ENCODE measurements at places on chromosomes 2 and 18.

DNA sequence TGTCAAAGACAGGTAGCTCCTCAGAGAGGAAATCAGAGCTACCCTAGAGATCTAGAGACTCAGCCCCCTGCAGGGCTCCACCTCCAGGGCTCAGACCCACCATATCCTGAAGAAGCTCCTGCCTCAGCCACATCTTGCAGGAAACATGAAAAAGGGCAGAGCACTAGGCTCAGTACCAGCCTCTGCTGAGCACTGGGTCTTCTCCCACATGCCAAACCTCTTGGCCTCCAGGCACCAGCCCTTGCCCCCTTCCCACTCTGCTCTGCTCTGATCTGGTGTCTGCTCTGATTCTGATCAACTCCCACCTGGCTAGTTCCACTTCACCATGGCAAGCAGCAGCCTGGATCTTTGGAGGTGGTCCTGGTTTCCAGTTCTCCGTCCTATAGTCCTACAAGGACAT lies 114.3 kb upstream of the SLC66A3 start:
- no peak for DNase-seq

DNA sequence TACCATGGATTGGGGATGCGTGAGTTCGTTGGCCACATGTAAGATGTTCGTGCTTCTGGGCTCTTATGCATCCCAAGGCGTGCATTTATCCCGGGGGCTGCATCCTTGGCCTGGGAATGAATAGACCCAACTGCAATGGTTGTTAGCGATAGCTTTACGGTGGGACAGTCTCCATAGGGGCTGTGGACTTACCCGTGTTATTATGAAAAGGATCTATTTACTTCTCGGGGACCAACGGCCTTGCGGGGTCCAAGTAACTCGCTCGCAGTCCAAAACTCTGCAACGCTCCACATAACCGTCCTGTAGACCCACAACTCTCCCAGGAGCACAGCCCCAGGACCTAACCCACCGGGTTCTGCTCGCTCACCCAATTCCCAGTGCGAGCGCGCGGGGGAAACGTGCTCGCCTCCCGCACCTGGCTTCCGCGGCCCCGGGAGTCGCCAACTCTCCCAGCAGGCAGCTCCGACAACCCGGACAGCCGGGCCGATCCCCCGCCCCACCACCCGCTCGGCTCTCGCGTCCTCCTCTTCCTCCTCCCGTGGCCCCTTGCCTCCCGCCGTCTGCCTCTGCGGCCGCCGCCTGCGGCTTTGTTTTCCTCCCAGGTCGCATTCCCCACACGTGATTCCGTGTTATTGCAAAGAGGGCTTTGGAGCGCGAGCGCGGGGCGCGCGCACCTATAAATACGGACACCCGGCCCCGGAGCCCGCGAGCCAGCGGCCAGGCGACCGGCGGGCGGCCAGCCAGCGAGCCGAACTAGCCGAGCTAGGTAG lies at the start of gene CABLES1:
TSS of gene CABLES1 (plus strand) at position 706 of the 770 bp plus-strand sequence. CDS start 278 bp downstream, outside the sequence.
- peak; percentile 66 for DNase-seq

DNA sequence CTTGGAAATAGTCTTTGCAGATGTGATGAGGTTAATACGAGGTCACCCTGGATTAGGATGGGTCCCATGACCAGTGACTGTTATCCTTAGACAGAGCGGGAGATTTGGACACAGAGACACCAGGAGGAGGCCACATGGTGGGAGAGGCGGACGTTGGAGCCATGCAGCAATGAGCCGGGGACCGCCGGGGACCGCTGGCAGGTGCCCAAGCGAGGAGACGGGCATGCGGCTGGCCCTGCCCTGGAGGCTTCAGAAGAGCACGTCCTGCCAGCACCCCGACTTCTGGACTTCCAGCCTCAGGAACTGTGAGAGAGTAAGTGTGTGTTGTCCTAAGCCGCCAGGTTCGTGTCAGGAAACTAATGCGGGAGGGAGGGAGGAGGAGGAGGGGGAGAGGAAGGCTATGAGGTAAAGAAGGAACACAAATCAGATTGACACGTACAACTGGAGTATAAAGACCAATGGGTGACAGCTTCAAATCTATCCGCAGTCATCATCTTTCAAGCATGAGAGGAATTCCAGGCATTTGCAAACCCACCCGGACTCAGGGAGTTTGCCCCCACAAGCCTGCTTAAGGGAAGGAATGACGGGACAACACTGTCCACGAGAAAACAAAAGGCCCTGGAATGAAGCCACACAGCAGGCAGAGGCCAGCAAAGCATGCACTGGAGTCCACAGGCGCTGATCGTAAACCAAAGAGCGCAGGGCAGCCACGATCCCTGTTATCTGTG lies 11.6 kb upstream of the BOK start:
- peak; percentile 98 for DNase-seq

DNA sequence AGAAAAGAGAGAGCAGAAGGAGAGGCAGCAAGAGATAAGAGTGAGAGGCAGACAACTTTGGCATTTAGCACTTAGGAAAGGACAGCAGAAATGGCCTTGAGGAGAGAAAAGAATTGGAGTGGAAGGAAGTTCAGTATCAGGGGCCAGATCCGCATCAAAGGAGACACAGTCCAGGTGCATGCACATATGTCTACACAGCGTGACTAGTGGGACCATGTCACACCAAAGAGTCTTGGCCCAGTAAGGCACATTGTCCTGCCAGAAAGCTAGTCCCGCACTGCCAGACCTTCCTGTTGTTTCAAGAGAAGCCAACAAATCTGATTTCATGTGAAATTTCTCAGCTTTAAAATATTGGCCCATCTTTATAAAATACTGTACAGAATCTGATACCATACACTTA lies 8.5 kb upstream of the STK39 start:
- DNase-seq = no peak

- peak; percentile 86 for DNase-seq
These were observed 5.1 kb downstream of the HNMT start for GRCh38 chr2:137969418-137969765.

DNA sequence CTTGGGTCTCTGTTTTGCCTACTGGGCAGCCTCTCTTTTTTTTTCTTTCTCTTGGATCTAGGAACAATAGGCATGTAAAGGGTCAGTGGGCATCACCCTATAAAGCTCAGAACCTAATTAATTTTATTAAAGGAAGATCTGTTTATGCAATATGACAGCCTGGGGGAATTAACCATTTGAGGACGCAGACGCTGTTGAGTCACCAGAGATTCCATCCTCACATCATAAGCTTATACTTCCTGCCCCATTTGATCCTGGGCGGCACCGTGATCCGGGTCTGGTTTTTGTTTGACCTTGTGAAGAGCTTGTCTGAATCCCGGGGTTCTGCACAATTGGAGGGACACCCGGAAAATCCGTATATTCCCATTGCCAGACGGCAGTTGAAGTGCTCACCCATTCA lies 16.8 kb upstream of the BCL11A start:
- DNase-seq = peak; percentile 32

- DNase-seq = peak; percentile 5
These were observed 21.8 kb upstream of the CD226 start for GRCh38 chr18:69969491-69969890.

DNA sequence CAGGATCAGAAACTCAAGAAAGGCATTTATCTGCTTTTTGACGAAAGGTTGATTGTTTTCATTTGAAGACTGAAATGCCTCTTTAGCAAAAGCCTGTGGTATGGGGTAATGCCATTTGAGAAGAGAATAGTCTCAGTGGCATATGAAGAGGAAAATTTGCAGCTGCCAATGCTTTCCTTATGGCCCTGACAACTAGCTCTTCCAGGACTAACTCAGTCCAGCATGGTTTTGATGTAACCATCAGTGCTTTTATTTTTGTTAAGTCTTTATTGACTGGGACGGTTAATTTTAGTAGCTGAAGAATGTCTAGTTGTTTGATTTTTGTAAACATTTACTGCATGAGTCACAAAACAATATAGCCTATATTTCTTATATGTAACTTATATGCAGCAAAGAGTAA lies 158.4 kb downstream of the LNPK start:
- no peak for DNase-seq

GRCh38 chr2:127064642-127065250 lies 42.2 kb downstream of the BIN1 start:
- peak; percentile 98 for DNase-seq

DNA sequence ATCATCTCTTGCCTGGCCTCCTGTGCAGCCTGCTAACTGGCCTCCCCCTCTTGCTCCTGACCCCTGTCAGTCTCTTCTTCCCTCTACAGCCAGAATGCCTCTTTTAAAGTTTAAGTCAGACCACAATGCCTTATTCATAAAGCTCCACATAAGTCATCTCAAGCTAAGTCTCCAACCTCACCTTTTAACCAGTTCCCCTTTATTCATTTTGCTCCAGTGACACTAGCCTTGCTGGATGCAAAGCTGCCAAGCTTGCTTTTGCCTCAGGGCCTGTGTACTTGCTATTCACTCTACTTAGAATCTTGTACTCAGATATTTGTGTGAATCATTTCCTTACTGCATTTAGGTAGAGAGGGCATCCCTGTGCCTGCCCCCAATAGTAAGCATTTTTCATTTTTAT lies 180.9 kb downstream of the PDE1A start:
- DNase-seq = no peak

DNA sequence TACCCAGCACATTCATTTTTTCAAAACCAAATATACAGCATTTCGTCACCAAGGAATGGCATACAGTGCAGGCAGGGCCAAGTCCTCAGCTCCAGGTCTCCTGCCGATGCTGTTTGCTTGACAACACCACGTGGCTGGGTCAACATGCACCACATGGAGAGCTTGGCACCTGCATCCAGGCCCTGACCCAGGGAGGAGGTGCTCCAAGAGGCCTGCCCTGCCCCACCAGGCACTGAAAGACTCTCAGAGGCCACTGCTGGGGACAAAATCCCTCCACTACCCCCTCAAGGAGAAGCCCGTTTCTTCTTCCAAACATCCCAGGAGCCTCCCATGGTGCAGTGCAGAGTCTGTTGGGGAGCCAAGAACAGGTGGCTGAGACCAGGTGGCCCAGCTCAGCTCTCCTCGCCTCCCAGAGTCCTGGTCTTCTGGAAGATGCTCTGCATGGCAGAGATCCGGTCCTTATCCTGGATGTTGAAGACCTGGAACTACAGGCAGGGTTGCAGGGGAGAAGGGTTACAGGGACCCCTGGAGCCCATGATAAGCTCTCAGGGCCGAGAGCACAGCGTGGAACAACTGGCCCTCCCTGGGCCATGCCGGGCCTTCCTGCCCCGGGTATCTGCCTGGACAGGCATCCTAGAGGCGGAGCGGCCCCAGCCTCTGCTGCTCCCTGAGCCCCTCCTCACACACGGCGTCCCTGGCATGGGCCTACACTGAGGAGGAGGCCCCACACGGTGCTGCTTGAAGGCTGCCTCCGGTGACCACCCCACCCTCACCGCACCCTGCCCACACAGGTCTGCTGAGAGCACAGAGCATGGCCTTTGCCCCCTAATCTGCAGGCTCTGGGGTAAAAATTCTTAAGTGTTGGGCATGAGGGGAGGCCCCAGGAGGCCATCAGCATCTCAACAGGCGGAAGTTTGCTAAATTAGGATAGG lies 9.0 kb downstream of the MAB21L4 start:
- DNase-seq = no peak

DNA sequence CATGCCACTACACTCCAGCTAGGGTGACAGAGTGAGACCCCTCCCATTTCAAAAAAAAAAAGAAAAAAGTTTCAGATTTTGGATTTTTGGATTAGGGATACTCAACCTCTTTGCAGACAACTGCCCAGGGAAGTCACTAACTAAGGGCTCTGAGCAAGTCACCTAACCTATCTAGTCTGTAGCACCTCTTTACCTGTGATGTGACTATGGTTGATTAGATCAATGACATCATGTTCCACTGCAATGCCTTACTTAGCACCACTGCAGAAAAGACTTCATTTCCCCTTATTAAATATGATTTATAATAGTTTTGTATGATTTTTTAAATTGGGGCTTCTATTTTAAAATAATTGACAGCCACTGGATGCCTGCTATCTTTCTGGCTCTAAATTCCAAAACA lies 41.2 kb downstream of the CUL3 start:
- DNase-seq = no peak

GRCh38 chr2:183185534-183185933 lies 61.3 kb downstream of the NUP35 start:
- DNase-seq = no peak

- no peak for DNase-seq
These were observed 191.8 kb upstream of the HNMT start for GRCh38 chr2:137772451-137772850.

- peak; percentile 55 for DNase-seq
These were observed 96.7 kb downstream of the PMAIP1 start for GRCh38 chr18:59996370-59996966.

- DNase-seq = no peak
These were observed 16.7 kb upstream of the FOSL2 start for GRCh38 chr2:28375742-28376631.

- no peak for DNase-seq
These were observed 1787.0 kb upstream of the PIK3C3 start for GRCh38 chr18:40168026-40168425.

- DNase-seq = no peak
These were observed 162.5 kb upstream of the TMEFF2 start for GRCh38 chr2:192357217-192357616.

DNA sequence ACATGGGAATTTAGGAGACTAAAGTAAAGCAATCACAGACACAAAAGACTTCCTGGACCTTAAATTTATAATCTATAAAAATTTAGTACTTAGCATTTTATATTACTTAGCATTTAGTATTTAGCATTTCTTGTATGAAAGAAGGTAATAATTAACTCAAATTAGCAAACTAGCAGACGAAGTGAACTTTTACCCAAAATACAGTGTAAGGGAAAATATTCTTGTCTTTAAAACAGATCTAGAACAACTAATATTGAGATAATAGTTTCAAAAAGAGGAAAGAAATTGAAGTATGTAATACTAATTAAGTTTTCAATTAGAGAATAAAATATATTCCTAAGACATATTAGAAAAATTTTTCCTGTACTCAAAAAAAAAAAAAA lies 134.5 kb upstream of the ZNF804A start:
- DNase-seq = no peak

DNA sequence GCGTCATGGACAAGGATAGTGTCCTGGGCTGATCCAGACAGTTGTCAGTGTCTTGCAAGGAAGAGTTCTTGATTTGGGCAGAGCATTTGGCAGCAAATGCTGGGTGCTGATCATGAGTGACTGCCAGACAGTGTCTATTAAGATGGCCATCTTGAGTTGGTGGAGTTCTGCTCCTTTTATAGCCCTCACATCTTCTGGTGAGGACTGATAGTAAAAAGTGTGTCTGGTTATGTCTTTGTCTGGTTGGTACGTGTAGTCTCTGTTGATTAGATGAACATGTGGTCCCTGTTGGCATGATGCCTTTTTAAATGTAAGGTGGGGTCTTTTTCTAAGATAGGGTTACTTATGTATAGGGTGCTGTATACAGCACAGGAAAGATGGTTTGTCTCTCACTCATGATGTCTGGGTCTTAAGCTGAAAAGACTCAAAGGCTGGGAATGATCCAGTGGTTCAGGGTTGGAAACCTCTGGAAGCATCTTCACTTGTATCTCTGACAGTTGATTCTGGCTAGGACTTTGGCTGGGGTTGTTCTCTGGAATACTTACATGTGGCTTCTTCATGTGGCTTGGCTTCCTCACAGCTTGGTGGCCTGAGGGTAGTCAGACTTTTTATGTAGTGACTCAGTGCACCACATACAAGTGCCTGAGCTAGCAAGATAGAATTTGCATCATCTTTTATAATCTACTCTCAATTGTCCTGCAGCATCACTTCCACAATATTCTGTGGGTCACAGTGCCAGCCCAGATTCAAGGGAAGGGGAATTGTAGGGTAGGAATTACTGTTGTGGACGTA lies 11.8 kb downstream of the MTX2 start:
- DNase-seq = peak; percentile 82

GRCh38 chr2:46266134-46266533 lies 31.1 kb upstream of the EPAS1 start:
- no peak for DNase-seq

- no peak for DNase-seq
These were observed 14.3 kb downstream of the PPP3R1 start for GRCh38 chr2:68237976-68238580.

Data from fibroblast of skin of right biceps (primary cell).